NCI-H1092 (cell line): ENCODE measurements at places on chromosomes 6 and 20.

- DNase-seq: no peak
These were observed 142.5 kb upstream of the SPACA1 start for GRCh38 chr6:87905101-87905641.

DNA sequence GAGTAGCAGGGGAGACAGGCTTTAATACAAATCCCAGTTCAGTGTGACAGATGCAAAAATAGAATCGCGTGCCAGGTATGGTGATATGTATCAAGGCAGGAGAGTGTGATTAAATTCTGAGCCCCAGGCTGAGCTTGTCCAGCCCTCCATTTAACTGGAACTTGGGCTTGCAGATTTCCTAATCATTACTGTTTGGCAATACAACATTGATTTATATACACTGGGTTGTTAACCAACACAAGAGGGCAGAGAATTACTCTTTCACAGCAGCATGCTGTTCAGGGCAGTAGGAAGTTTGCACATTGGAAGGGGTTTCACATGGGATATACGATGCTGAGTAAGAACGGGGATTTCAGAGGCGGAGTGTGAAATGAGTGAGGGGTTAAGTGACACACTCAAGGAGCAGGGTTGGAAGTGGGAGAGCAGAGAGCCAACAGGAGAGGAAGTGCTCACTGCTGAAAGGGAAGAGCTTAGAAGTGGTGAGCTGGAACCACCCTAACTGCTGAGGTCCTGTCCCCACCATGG, 70.8 kb upstream of the ATXN1 start:
- no peak for DNase-seq

- no peak for DNase-seq
These were observed 230.1 kb upstream of the MOCS1 start for GRCh38 chr6:40164345-40164755.

GRCh38 chr6:131225127-131225526, 89.9 kb downstream of the AKAP7 start:
- no peak for DNase-seq

DNA sequence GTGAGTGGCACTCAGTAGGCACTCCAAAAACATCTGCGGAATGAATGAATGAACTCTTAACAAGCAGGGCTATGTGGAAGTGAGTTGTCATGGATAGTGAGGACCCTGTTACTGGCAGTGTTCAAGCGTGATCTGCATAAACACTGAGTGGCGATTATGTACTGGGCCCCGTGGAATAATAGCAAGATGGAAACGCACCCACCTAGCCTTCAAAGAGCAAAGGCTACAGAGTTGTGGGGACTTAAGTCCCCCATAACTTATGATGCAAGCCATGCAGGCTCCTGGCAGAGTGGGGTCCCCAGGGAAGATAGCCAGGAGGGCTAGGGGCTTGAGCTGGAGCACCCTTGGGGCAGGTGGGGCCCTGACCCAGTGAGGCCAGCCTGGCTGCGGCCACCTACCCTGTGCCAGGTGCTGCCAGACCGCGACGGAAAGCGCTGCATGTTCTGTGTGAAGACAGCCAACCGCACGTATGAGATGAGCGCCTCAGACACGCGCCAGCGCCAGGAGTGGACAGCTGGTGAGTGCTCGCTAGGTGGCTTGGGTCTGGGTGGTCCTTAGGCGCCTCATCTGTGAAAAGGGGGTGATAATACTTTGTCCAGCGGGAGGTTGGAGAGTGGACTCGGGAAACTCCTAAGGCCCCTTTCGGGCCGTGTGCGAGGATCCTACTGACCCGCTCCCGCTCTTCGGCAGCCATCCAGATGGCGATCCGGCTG, 20.0 kb downstream of the DEF6 start:
- DNase-seq: no peak

DNA sequence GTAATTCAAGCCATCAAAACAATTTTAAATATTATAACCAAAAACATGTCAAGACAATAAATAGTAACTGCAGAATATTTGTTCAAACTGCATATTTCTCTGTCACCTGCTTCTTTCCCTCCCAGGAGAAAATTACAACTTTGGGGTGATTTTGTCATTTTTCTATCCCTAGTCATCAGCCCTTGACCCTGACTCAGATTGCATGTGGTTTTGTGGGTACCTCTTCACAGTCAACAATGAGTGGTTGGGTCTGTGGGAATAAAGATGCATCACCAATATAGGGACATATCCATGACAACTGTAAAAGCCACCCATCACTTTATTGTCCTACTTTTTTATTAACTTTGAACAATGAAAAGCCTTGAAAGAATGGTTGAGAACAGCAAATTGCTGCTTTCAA, 7.3 kb downstream of the COL10A1 start:
- DNase-seq: no peak

GRCh38 chr6:127886603-127887002, 14.3 kb downstream of the THEMIS start:
- DNase-seq: no peak

DNA sequence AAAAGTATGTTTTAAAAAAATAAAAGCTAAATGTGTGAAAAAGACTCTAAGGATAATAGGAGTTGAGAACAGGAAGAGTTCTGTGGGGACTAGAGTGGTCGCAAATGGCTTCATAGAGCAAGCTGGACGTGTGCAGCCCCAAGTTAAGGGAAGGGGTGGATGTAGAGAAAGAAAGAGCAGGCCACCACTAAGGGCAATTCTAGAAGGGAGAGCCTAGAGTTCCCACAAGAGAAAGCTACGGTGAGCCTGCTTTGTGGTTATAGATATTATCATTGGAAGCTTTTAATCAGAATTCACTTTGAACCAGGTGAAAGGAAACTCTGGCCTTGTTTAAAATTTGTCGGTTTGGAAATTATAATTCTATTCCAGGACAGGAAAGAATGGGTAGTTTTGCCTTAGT, 101.6 kb downstream of the HIVEP2 start:
- no peak for DNase-seq

- DNase-seq: peak; percentile 43
These were observed 46.9 kb downstream of the GJA10 start for GRCh38 chr6:89941031-89941762.

DNA sequence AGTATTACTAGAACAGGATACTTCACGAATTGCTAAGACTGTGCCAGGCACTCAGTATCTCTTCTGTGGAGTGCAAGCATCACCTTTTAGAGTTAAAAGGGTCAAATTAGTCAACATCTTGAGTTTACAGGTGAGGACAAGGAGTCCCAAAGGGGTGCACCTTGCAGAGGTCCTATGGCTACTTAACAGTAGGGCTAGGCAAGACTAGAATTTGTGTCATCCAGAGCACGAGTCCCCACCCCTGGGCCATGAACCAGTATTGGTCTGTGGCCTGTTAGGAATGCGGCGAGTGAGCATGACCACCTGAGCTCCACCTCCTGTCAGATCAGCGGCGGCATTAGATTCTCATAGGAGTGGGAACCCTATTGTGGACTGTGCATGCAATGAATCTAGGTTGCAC, 10.5 kb upstream of the DSTN start:
- no peak for DNase-seq

- DNase-seq: no peak
These were observed 48.4 kb upstream of the TOP1 start for GRCh38 chr20:40980106-40980827.

- no peak for DNase-seq
These were observed 122.6 kb upstream of the MOCS1 start for GRCh38 chr6:40056865-40057264.

GRCh38 chr6:79146421-79146820, 68.4 kb upstream of the PHIP start:
- DNase-seq: no peak

DNA sequence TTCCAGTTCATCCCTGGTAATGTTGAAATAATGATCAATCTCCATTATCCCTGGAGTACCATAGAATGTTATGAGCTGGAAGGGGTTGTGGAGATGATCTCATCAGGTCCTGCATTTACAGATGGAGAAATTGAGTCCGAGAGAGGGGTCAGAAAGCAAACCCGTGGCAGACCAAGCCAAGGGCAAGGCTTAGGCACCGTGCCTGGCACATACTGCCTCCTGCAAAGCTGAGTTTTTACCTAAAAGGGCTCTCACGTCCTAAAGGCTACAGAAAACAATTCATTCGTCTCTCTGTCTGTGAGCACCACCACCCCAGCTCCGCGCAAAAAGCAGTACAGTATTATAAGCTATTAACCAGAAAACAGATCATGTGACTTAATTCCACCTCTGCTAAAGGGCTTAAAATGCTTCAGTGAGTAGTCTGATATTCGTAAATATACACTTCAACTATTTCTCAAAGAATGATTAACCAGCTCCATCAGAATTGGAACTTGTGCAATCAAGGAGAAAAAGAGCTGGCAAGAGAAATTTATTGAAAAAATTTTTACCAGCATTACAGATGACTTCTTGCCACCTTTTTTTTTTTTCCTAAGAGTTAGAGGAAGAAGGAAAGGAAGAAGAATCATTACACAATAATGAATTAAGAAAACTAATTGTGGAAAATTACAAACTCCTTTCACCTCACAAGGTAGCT, 3.4 kb upstream of the PARD6B start:
- DNase-seq: no peak

- no peak for DNase-seq
These were observed 444.4 kb downstream of the HDGFL1 start for GRCh38 chr6:23013776-23014175.

DNA sequence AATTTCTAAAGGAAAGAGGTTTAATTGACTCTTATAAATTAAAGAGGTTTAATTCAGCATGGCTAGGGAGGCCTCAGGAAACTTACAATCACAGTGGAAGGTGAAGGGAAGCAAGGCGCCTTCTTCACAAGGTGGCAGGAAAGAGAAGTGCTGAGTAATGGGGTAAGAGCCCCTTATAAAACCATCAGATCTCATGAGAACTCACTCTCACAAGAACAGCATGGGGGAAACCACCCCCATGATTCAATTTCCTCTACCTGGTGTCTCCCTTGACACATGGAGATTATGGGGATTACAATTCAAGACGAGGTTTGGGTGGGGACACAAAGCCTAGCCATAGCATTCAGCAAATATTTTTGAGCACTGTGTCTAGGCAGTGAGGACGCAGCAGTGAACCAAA, 3.9 kb upstream of the IPCEF1 start:
- no peak for DNase-seq

GRCh38 chr6:110646419-110646698, 168.9 kb downstream of the CDK19 start:
- no peak for DNase-seq

- DNase-seq: no peak
These were observed 302.6 kb upstream of the ARID1B start for GRCh38 chr6:156474507-156475120.

GRCh38 chr6:113629975-113630737, 227.0 kb upstream of the MARCKS start:
- no peak for DNase-seq

DNA sequence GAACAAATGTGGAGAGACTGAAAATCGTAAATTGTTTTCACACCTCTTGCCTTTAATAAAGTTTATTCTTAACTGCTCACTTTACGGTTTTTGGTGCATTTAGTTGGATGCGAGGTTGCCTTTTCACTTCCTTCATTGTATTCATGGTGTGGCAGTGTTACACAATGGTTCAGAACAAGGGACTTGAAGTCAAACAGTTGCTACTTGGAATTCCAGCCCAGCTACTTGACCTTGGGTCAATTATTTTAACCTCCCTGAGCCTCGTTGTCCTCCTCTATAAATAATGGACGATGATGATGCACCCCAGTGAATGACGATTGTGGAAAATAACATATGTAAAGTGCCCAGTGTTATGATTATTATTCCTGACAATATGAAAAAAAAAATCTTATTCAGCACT, 72.3 kb downstream of the CARMIL1 start:
- DNase-seq: no peak
